Esophagus muscularis mucosa (tissue), 4 donors: ENCODE measurements at places on chromosomes 1 and 21.

- DNase-seq = no peak
These were observed 33.4 kb downstream of the JAK1 start for GRCh38 chr1:64932962-64933295.

DNA sequence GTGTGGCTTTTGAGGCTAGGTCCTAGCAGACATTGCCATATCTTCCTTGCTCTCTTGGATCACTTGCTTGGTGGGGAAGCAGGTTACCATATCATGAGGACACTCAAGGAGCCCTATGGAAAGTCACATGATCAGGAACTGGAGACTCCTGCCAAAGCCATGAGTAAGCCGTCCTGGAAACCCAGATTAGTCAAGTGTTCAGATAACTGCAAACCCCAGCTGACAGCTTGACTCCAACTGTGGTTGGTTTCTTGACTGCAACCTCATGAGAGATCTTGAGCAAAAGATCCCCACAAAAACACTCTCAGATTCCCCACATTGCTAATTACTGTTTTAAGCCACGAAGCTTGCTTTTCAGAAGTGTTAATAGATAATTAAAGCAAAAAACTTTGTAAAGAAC, 58.6 kb downstream of the CACNA1E start:
- no peak for DNase-seq

DNA sequence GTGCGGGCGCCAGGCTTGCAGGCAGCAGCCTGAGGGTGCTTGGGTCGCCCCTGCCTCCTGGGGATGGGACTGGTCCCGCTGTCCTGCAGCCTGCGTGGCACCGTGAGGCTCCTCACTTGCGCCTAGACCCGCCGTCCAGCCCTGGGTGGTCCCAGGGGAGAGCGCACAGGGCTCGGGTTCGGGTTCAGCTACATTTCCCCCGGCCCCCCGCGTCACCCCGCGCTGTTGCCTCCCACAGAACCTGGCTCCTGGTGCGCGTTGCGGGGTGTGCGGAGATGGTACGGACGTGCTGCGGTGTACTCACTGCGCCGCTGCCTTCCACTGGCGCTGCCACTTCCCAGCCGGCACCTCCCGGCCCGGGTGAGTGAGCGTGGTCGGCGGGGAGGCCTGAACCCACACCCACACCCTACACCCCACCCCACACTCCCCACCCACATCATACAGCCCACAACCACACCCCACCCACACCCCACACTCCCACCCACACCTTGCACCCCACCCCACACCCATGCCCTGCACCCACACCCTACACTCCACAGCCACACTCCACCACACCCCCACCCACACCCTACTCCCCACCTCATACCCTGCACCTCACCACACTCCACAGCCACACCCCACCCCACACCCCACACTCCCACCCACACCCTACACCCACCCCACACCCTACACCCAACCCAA, 6.2 kb upstream of the PFKL start:
- no peak for DNase-seq

- DNase-seq = no peak
These were observed 2.3 kb downstream of the GPR137B start for GRCh38 chr1:236144446-236145150.

GRCh38 chr1:67722292-67722944, 37.4 kb downstream of the GADD45A start:
- DNase-seq = no peak

DNA sequence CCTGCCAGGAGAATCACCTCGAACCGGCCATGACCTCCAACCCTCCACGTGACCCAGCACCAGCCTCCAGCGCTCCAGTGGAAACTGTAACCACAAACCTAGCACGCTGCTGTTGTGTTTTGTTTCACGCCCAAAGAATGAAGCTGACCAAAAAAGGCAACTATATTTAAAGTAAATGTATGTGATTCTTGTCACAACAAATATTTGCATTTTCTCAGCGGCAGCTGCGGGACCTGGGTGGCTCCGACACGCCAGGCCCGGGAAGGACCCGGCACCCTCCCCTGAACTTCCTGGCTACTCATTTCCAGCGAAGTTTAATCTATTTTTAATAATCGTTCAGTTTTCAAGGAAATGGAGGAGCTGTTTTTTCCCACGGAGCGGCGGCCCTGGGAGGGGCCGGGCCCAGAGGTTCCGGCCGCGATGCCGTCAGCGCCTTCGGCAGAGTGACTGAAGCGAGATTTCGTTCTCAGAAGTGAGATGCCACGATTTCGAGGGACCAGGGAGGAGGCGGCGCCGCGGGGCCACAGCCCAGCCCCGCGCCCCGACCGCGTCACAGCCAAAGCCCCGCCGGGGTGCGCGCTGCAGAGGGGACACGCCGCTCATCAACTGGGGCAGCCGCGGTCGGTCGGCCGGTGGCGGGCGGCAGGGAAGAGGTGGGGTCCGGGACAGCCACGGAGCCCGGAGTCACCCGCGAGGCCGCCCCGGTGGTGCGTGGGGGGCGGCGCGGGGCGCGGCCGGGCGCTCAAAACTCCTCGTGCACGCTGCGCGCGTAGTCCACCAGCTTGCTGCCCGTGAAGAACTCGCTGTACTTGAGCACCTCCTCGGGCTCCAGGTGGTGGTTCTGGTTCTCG, 3.0 kb upstream of the TNFRSF4 start:
- DNase-seq = no peak

DNA sequence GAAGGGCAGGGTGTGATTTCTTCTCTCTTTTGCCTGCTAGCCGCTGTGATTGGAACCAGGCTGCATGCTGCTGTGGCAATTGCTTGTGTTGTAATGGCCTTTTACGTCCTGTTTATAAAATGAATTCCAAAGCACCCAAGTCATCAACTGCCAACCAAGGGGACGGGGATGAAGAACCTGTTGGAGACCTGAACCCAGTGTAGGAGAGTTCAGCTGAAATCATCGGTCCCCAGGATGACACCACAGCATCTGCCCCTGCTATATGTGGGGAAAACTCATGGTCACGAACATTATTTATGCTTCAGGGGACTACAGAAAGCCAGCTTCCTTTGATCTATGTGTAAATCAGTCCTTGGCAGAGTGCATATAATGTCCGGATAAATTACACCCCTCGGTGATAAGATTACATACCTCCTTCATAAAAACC, 3.8 kb downstream of the TMEM167B start:
- no peak for DNase-seq

GRCh38 chr1:1213345-1214265, at the start of gene TNFRSF4:
TSS of gene TNFRSF4 (minus strand) at chr1:1214153. CDS start at chr1:1214127, 26 bp downstream.
- no peak for DNase-seq

- no peak for DNase-seq
These were observed 715.0 kb upstream of the ADAMTS5 start for GRCh38 chr21:27681841-27682240.

- DNase-seq = no peak
These were observed 2110.6 kb downstream of the MRPL39 start for GRCh38 chr21:23496729-23497128.

DNA sequence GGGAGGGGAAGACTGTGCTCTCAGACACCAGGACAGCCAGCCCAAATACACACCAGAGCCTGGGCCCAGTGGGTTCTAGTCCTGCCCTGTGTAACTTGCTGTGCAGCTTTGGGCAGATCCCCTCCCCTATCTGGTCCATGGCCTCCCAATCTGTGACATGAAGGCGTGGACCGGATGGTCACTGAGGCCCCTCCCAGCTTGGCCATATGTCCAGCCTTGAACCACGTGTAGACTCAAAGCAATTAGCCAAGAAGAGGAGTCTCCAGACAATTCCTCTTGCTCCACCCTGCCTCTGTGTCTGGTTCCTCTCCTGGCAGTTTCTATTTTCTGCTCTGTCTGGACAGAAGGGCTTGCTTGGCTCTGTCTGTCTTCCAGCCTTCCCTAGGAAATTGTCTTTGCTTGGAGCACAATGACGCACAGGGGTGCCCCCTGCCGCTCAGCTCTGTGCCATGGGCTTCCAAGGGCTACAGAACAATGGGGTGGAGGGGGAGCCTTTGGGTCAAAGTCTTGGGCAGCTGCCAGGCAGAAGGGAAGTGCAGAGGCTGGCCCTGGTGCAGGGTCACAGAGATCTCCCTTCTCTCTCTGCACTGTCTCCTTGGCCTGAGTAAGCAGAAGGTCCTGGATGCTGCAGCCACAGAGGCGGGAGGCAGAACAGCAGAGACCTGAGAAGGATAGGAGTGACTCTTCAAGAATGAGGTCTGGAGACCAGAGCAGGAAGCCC, 66.1 kb downstream of the TENT5C start:
- no peak for DNase-seq
